ENCODE measurements at places on chromosomes 3 and 15. TPM values are rescaled to one million over a fixed set of nuclear protein-coding genes. Genes with fewer than 3 reads are reported as not detected.

DNA sequence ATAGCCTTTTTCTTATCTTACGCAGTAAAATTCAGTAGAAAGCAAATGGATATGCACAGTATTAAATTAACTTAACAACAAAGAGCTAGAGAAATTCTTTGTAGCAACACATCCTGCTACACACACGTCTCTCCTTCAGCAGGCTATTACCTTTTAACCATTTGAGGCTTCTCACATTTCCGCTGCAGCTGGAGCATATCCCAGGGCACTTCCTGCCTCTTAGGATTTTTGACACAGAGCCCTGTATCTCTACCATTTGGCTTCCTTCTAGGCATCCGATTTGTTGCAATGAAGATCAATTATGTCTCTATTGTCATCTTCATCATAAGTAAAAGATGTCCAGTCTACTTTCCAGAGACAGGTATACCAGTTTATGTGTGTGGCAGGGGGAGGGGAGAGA is 292.4 kb upstream of the CBLB start:
- H3K36me3 ChIP-seq: peaks cover 11% of the 10 kb centered on the region
- peaks cover 4% of the 10 kb centered on the region for H3K4me1 ChIP-seq
- DNase-seq: no peak
- no peak overlapping the region for H3K27ac ChIP-seq
- no peaks in the 10 kb centered on the region for H3K27me3 ChIP-seq

GRCh38 chr15:57335293-57335715 is 41.0 kb upstream of the CGNL1 start:
- no peak overlapping the region for H3K4me3 ChIP-seq
- no peaks in the 10 kb centered on the region for H3K36me3 ChIP-seq
- DNase-seq: no peak
- H3K27ac ChIP-seq: no peak overlapping the region
- peaks cover 2% of the 10 kb centered on the region for H3K4me1 ChIP-seq

DNA sequence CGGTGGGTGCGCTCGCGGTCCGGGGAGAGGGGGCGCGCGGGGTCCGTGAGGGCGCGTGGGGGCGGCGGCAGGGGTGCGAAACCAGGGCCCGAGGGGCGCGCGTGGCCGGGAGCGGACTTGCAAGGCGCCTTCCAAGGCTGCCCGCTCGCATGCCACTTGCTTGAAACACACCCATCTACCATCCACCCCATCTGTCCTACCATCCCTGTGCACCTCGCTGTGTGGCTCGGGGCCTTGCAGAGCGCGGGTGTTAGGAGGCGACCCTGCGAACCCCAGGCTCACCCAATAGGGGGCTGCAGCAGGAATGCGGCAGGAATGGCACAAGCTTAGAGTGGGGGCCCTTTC is 240 bp downstream of the CFAP100 start:
- DNase-seq: no peak
- no peak overlapping the region for H3K27ac ChIP-seq
- H3K36me3 ChIP-seq: no peaks in the 10 kb centered on the region
- H3K4me3 ChIP-seq: no peak overlapping the region
- H3K27me3 ChIP-seq: peaks cover 38% of the 10 kb centered on the region

- peaks cover 14% of the 10 kb centered on the region for H3K36me3 ChIP-seq
- peak; percentile 65 for DNase-seq
- H3K4me3 ChIP-seq: peak overlapping the region; percentile 87
- peaks cover 28% of the 10 kb centered on the region for H3K4me1 ChIP-seq
- no peaks in the 10 kb centered on the region for H3K27me3 ChIP-seq
- peak overlapping the region; percentile 92 for H3K27ac ChIP-seq
Measured at GRCh38 chr3:45665101-45665572, 24.1 kb upstream of the SACM1L start.

Gene GPR87
- not detected for total RNA-seq

DNA sequence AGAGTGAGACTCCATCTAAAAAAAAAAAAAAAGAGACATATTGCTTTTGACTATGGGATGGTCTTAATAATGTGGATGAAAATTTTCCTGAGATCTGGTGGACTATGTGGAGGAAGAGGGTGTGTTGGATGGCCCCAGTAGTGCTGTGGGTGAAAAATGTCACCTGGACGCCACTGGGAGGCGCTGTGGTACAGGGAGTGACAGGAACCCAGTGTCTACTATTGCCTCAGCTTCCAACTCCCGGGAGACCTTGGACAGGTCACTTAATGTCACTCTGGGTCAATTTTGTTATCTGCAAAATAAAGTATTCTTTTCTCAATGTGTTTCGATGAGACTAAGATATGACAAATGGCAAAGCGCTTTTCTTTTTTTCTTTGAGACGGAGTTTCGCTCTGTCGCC is 27.7 kb upstream of the DCP1A start:
- peak; percentile 16 for DNase-seq
- no peak overlapping the region for H3K27ac ChIP-seq
- H3K36me3 ChIP-seq: no peaks in the 10 kb centered on the region
- no peak overlapping the region for H3K4me3 ChIP-seq

Gene ABI3BP
- not detected for total RNA-seq

DNA sequence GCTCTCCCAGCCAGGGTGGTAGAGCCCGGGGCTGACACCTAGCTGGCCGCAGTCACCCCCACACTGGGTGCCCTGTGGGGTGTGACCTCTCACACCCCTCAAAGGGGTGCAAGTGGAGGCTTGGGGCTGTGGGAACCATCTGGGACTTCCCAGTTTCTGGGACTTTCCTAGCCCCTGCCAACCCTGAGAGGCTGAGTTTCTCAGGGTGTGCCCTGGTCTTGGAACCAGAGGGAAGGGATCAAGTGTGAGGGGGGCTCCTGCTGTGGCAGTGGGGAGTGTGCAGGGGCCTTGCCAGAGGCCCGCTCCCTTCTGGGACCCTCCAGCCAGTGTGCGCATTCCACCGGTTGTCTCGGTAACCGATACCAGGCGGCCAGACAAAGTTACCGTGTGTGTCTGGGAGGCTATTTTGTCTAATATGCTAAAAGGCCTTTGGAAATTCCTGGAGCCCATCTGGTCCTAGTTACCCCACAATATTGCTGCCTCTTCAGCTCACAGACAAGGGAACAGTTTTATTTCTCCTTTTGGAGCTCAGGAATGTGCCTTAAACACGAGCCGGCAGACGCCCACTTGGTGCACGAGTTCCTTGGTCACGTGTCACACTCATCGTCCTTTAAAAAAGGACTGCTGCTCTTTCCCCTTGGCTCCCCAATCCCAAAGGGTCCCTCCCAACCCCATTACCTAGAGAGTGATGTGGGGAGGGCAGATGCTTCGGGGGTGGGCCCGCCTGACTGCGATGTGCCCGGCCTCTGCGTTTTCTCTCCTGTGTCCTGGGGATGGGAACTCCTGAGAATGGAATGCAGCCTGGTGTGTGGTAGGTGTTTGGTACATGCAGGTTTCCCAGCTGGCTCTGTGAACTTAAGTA is 33.2 kb downstream of the HDAC11 start:
- no peaks in the 10 kb centered on the region for H3K4me1 ChIP-seq
- H3K27ac ChIP-seq: no peak overlapping the region
- H3K27me3 ChIP-seq: no peaks in the 10 kb centered on the region
- no peak overlapping the region for H3K4me3 ChIP-seq

GRCh38 chr3:46763178-46763577 is 45.5 kb upstream of the PRSS50 start:
- no peak overlapping the region for H3K27ac ChIP-seq
- no peak overlapping the region for H3K4me3 ChIP-seq
- H3K27me3 ChIP-seq: peaks cover 10% of the 10 kb centered on the region
- DNase-seq: no peak
- no peaks in the 10 kb centered on the region for H3K36me3 ChIP-seq
- no peaks in the 10 kb centered on the region for H3K4me1 ChIP-seq

GRCh38 chr15:39698444-39699390 is 83.9 kb downstream of the FSIP1 start:
- no peak overlapping the region for H3K4me3 ChIP-seq
- DNase-seq: no peak
- no peak overlapping the region for H3K27ac ChIP-seq
- peaks cover 3% of the 10 kb centered on the region for H3K27me3 ChIP-seq
- H3K4me1 ChIP-seq: no peaks in the 10 kb centered on the region
- no peaks in the 10 kb centered on the region for H3K36me3 ChIP-seq

- no peak overlapping the region for H3K27ac ChIP-seq
- H3K4me1 ChIP-seq: peaks cover 52% of the 10 kb centered on the region
- H3K27me3 ChIP-seq: no peaks in the 10 kb centered on the region
Measured at GRCh38 chr15:57045741-57046382, 127.4 kb downstream of the TCF12 start.

DNA sequence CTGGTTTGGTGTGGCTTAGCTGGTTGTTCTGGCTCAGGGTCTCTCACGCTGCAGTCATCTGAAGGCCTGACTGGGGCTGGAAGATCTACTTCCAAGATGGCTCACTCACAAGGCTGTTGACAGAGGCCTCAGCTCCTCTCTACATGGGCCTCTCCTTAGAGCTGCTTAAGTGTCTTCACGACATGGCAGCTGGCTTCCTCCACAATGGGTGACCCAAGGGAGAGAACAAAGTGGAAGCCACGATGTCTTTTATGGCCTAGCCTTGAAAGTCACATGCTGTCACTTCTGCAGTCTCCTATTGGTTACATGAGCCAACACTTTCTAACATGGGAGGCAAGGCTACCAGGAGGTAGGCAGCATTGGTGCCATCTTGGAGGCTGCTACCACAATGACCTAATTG is 13.4 kb upstream of the PDE8A start:
- no peak overlapping the region for H3K27ac ChIP-seq
- H3K27me3 ChIP-seq: peaks cover 3% of the 10 kb centered on the region
- H3K4me1 ChIP-seq: no peaks in the 10 kb centered on the region
- H3K4me3 ChIP-seq: no peak overlapping the region

Gene RBP2
- not detected for total RNA-seq

- H3K27ac ChIP-seq: no peak overlapping the region
- peaks cover 3% of the 10 kb centered on the region for H3K27me3 ChIP-seq
- no peaks in the 10 kb centered on the region for H3K36me3 ChIP-seq
- no peak for DNase-seq
- H3K4me1 ChIP-seq: no peaks in the 10 kb centered on the region
- H3K4me3 ChIP-seq: no peak overlapping the region
Measured at GRCh38 chr3:178270838-178271237, 265.4 kb upstream of the KCNMB2 start.

DNA sequence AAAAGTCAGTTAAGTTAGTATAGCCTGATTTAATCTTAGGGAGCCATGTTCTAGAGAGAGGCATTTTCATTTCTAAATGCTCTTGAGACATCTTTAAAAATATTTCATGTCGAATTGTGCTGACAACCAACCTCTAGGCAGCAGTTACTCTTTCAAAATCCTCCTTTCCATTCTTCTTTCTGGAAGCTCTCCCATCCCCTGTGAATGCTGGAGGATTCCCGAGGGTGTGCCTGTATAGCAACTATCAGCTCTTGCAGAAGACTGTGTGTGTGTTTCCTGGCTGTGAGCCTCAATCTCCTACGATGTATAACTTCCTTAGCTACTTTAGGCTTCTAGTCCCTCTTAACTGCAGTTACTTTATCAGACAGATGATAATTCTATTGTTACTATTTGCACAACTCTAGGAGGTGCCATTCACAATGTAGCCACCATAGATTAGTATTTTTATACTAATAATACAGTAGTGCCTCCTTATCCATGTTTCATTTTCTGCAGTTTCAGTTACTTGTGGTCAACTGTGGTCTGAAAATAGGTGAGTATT is 250.3 kb downstream of the EDEM1 start:
- peaks cover 13% of the 10 kb centered on the region for H3K27me3 ChIP-seq
- H3K27ac ChIP-seq: no peak overlapping the region
- no peak overlapping the region for H3K4me3 ChIP-seq
- H3K36me3 ChIP-seq: no peaks in the 10 kb centered on the region
- DNase-seq: no peak

GRCh38 chr3:13215940-13216546 is 142.8 kb upstream of the IQSEC1 start:
- no peaks in the 10 kb centered on the region for H3K36me3 ChIP-seq
- no peak for DNase-seq
- H3K27ac ChIP-seq: no peak overlapping the region

GRCh38 chr3:87796843-87797185 is 262.0 kb downstream of the CGGBP1 start:
- H3K4me1 ChIP-seq: peaks cover 24% of the 10 kb centered on the region
- H3K4me3 ChIP-seq: no peak overlapping the region
- H3K27me3 ChIP-seq: peaks cover 40% of the 10 kb centered on the region
- DNase-seq: no peak

GRCh38 chr3:17431004-17431403 is 311.4 kb downstream of the TBC1D5 start:
- no peak for DNase-seq
- H3K27ac ChIP-seq: no peak overlapping the region
- H3K4me3 ChIP-seq: no peak overlapping the region
- peaks cover 1% of the 10 kb centered on the region for H3K4me1 ChIP-seq

Gene ITPKA
- total RNA-seq: not detected

- H3K27me3 ChIP-seq: peaks cover 1% of the 10 kb centered on the region
- no peaks in the 10 kb centered on the region for H3K4me1 ChIP-seq
- DNase-seq: no peak
- H3K36me3 ChIP-seq: no peaks in the 10 kb centered on the region
- no peak overlapping the region for H3K27ac ChIP-seq
Measured at GRCh38 chr15:48845123-48845522, 32.8 kb upstream of the EID1 start.

Gene CPNE9
- total RNA-seq: 0.55 TPM

DNA sequence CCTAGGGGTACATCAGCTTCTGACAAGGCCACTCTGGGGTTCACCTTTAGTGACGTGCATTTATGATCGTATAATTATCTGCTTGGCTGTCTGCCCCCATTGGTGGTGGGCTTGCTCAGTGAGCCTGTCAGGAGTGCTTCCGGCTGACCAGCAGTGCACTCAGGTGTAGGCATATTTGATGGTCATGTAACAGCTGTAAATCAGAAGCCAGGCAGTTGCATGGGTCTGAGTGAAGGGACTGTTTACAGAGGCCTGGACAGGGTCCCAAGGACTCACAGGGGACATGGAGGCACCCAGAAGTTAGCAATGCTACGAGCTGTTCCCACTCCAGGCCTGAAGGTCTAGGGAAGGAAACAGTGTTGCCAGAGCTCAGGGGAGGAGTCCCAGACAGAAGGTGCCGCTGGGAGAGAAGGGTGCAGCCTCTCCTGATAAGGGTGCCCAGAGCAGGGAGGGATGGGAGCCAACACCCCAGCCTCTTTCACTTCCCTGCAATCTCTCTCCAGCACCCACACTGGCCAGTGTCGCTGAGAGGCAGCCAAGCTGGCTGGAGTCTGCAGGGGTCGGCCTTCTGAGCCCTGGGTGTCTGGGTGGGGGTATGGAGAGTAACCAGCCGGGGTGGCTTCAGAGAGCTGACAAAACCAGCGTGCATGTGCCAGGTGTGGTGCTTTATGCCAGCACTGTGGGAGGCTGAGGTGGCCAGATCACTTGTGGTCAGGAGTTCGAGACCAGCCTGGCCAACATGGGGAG is 61.3 kb upstream of the PRR23E start:
- no peak for DNase-seq
- H3K4me1 ChIP-seq: no peaks in the 10 kb centered on the region
- H3K4me3 ChIP-seq: no peak overlapping the region
- H3K27me3 ChIP-seq: peaks cover 43% of the 10 kb centered on the region

- H3K27ac ChIP-seq: no peak overlapping the region
- no peaks in the 10 kb centered on the region for H3K4me1 ChIP-seq
- H3K36me3 ChIP-seq: peaks cover 4% of the 10 kb centered on the region
- H3K27me3 ChIP-seq: peaks cover 6% of the 10 kb centered on the region
- no peak overlapping the region for H3K4me3 ChIP-seq
Measured at GRCh38 chr15:36860792-36861191, 239.6 kb downstream of the MEIS2 start.
